ENCODE measurements at places on chromosomes 2 and 18.

DNA sequence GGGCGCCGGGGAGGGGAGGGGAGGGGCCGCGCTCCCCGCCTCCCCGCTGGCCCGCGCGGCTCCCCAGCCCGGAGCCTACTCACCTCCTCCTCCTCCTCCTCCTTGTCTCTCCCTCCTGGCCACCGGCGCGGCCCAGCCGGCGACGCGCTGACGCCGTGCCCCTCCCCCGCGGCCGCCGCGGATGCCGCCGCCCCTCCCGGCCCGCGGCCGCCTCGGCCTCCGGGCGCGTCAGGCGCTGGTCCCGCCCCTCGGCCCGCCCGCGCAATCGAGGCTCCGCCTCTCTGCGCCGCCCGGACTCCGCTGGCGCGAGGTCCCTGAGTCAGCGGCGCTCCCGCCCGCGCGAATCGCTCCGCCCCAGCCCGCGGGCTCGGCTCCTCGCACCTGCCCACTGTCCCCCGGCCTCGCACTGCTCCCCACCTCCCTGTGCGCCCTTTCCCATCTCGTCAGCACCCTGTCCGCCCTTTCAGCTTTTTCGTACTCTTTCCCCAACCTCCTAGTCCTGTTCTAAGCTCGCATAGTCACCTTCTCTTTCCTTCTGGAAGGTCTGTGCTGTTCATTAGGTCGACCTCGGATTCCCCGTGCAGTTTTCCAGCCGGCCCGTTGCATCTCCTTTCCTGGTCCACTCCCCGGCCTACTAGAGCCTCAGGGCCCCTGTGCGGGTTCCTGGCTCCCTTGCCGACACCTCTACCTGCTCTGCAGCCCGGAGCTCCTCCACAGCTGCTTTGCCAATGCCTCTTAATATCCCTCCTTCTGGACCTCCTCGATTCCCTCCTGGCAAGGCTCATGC lies 187.4 kb downstream of the ZEB2 start:
- peak; percentile 84 for DNase-seq

GRCh38 chr2:224086226-224086914 lies 47.3 kb upstream of the SERPINE2 start:
- no peak for DNase-seq

DNA sequence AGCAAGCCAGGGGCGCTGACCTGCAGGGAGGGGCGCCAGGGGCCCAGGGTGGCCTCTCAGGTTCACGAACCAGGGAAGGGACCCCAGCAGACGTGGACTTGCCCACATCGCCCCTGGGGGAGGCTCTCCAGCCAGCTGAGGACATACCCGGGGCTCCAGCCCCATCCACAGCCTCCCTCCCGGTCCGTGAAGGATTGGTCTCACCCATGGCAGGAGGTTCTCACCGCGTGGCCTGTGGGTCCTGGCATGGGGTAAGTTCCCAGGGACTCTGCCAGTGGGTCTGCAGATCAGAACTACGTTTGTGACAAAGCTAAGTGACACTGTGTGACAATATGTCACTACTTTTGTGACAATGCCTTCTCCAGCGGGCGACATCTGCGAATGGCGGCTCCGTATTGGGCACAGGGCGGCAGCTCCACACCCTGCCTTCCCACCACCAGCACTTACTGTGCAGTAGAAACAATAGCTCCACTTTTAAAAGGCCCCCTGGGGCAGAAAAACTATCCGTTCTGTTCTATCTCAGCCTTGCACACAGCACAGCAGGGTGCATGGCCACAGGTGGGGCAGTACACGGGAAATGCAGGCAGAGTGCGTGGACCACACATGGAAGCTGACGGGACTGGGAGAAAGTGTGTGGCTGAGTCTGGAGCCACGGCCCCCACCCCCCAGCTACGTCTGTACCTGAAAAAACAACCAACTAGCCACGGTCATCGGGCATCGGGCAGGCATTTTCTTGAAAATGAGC lies 65.2 kb upstream of the CTDP1 start:
- DNase-seq, result no peak

DNA sequence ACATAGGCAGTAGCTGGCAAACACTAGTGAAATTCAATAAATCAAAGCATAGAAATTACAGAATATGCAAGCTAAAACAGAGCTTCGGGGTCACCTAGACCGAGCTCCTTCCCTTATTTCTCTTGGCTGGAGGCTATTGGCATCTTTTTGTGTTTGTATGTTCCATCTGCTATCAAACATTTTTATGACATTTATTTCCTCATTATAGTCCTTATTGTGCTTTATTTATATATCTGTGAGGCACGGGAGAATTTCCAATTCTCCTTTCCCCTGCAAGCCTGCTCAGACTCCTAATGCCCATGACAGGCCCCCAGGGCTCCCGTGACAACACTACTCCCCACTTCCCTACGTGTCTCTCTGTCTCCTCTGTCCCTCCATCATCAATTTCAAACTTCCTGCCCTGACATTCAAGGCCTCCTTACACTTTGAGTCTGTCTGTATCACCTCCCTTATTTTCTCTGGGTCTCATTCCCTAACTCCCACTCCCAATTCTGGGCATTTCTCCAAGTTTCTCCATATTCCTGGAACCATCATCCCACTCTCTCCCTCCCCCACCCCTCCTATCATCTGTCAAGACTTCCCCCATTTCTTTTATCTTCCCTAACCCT lies 316.9 kb downstream of the OSR1 start:
- DNase-seq, result no peak

GRCh38 chr18:37452015-37452414 lies 113.6 kb downstream of the CELF4 start:
- DNase-seq, result no peak

DNA sequence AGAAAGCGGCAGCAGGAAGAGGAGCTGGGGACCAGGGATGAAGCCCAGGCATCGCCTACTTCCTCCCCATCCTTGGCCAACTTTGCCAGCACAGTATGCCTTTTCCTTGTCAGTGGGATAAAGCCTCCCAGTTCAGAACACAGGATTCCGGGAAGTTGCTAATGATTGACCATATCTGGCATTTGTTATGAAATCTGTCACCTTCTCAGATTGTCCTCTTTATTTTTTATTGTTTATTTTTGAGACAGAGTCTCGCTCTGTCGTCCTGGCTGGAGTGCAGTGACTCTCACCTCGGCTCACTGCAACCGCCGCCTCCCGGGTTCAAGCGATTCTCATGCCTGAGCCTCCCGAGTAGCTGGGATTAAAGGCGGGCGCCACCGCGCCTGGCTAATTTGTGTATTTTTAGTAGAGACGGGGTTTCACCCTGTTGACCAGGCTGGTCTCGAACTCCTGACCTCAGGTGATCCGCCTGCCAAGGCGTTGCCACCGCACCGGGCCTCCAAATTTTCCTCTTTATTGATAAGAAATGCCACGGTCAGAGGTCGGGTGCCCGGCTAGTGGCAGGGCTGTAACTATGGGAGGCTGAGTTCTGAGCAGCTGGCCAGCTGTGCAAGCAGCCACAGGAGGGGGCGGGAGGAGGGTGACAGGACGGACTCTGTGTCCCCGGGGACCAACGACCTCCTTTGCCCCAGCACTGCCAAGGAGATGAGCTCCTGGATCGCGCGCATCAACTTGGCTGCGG lies 24.4 kb downstream of the PSD4 start:
- DNase-seq, result no peak

- no peak for DNase-seq
These were observed 14.6 kb downstream of the PTPN18 start for GRCh38 chr2:130370490-130370889.

GRCh38 chr2:38116762-38117161 lies 40.8 kb upstream of the CYP1B1 start:
- no peak for DNase-seq

- no peak for DNase-seq
These were observed 911.6 kb downstream of the EPHA4 start for GRCh38 chr2:220660277-220661145.
